ENCODE measurements at places on chromosomes 5 and 9.

DNA sequence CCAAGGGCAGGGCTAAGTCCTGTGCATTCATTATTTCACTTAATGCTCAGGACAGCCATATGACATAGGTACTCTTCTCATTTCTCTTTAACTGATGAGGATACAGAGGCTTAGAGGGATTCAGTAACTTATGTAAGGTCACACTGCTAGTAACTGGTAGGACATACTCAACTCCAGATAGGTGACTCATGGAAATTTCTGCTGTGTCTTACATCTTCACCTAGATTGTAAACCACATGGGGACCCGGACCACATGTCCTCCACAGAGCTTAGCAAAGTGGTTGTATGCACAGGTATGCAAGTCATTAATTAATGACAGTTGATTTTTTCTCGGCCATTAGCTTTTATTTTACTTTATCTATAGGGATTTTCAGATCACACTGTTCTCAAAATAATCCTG lies 29.3 kb downstream of the SLC1A1 start:
- no peak for DNase-seq

- no peak for DNase-seq
Observed at GRCh38 chr5:150789943-150790611, 11.5 kb downstream of the SMIM3 start.

DNA sequence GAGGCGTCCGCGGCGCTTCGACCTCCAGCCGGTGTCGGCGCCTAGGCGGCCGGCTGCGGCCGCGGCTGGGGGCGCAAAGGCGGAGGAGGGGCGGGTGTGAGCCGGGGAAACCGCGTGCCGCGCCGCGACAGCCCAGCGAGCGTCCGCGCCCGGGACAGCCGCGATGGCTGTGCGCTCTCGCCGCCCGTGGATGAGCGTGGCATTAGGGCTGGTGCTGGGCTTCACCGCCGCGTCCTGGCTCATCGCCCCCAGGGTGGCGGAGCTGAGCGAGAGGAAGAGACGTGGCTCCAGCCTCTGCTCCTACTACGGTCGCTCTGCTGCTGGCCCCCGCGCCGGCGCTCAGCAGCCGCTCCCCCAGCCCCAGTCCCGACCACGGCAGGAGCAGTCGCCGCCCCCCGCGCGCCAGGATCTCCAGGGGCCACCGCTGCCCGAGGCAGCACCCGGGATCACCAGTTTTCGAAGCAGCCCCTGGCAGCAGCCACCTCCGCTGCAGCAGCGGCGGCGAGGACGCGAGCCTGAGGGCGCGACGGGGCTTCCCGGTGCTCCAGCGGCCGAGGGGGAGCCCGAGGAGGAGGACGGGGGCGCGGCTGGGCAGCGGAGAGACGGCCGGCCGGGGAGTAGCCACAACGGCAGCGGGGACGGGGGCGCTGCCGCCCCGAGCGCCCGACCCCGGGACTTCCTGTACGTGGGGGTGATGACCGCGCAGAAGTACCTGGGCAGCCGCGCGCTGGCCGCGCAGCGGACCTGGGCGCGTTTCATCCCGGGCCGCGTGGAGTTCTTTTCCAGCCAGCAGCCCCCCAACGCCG lies 605 bp downstream of the CHSY3 start:
- no peak for DNase-seq

DNA sequence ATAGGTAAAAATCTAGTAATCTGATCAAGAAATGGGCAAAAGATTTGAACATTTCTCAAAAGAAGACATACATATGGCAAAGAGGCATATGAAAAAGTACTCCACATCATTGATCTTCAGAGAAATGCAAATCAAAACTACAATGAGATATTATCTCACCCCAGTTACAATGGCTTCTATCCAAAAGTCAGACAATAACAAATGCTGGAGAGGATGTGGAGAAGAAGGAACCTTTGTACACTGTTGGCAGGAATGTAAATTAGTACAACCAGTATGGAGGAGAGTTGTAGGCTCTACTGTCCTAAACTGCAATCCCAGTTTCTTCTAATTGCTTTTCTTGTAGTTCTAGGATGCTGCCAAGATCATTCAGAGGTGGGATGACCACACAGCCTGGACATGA lies 193.5 kb upstream of the RFX3 start:
- DNase-seq: no peak

DNA sequence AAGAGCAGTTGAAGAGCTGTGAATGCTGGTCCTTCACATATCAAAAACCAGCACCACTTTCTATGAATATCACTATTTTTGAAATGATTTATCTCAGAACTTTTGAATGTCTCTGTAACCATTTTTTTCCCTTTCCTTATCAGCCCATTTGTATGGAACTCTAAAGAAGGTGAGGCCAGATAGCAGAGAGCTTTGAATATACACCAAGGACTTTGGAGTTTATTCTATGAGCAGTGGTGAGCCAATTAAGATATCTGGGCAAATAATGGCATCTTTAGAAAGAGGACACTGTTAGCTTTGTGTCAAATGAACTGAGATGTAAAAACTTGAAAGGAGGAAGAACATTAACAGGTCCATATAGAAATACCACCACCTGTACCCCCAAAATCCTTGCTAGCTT lies 22.0 kb downstream of the KCTD16 start:
- DNase-seq: no peak

DNA sequence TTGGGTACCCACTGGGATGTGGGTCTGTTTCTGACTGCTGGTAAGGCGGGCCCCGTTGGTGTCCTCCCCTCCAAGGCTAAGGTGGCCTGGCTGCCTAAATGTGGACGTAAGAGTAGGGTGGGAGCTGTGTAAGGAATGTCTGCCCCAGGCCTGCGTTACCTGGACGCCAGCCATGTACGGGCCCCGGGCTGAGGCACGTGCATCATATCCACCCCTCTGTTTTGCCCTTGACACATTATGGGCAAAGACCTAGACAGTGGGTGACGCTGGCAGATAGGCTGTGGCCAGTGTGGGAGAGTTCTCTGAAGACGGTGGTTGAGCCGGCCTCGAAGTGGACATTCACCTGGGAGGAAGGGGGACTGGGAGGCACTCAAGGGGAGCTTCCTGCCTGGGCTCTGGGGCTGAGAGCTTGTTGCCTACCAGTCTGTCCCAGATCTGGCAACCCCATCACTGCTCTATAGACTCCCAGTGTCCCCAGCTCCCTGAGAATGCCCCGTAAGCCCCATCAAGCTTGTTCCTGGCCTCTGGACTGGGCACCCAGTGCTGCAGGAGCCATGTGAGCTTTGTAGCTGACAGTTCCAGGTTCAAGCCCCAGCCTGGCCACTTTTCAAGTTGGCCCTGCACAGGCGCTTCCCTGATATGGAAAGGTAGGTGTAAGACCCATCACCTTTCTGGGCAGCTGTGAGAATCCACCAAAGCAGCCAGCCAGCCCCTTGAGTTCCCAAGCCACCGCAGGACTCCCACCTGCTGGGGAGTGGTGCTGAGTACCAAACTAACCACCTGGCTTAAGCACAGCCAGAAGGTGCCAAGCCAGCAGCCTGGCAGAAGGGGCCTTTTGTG lies 3.2 kb upstream of the PRR7 start:
- DNase-seq: no peak

- no peak for DNase-seq
Observed at GRCh38 chr9:133268335-133269056, 6.5 kb downstream of the ABO start.
